ENCODE measurements at places on chromosomes 6 and 20. TPM values are rescaled to one million over a fixed set of nuclear protein-coding genes. Genes with fewer than 3 reads are reported as not detected.

The RIMS4 gene
- 0.11 TPM for total RNA-seq

The HECA gene
- total RNA-seq: 46.0 TPM

The TRIM40 gene
- not detected for total RNA-seq

DNA sequence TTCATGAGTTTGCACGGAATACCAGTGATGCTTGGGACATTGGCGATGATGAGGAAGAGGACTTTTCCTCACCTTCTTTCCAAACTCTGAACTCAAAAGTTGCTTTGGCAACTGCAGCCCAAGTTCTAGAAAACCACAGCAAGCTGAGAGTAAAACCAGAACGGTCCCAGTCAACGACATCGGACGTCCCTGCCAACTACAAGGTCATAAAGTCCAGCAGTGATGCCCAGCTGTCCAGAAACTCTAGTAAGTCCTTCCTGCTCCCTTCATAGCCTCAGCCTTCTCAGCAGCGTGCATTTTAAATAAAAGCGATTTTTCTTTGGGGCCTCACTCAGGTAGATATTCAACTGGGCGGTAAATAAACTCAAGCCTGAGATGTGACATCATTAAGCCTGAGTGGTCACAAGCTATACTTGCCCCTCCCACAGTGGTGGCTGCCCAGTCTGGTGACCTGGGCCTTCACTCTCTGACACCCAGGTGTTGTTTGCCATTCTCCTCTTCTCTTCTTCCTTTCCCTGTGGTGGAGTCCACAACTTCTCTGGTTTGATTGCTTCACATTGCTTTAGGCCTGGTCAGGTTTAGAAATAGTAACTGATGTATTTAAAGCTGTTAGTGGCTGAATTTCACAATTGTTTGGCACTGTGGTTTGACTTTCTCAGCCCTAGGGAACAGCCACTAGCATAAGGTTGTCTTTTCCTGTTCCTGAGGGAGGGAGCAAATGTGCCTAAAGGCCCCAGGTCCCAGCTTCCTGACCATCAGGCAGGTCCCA is 21.6 kb upstream of the TMEM217 start:
- no peak for DNase-seq

- DNase-seq: no peak
These were observed 1026.1 kb downstream of the KIF16B start for GRCh38 chr20:15547119-15547518.

GRCh38 chr20:21840991-21841390 is 135.5 kb downstream of the PAX1 start:
- no peak for DNase-seq

DNA sequence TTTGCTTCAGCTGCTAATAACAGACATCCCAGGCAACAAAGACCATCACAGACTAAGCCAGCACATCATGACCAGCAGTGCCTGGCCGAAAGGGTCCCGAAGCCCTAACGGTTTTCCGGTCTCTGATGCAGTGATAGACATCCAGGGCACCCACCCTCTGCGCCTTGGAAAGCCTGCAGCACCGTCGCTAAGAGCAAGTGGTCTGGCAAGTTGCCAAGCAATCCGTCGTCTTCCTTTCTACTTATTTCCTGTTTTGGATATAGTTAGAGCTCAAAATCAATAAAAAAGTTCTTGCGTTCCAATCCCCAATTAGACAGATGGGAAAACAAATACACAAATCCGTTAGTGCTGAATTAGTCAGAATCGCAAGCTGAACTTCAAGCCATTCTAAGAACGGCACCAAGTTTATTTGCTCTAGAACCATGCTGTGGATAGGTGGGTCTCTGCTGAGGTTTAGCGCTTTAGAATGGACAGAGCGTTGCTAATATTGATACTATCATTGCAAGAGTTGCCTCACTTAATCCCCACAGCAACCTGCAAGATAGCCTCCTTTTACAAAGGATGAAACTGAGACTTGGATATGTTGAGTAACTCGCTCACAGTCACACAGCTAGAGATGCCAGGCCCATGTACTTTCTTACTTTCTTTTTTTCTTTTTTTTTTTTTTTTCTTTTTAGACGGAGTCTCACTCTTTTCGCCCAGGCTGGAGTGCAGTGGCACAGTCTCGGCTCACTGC is 163.3 kb upstream of the SNX9 start:
- no peak for DNase-seq

GRCh38 chr6:102149191-102149590 is 755.7 kb downstream of the GRIK2 start:
- DNase-seq: no peak

- DNase-seq: no peak
These were observed 38.1 kb upstream of the ISM1 start for GRCh38 chr20:13183005-13183404.

DNA sequence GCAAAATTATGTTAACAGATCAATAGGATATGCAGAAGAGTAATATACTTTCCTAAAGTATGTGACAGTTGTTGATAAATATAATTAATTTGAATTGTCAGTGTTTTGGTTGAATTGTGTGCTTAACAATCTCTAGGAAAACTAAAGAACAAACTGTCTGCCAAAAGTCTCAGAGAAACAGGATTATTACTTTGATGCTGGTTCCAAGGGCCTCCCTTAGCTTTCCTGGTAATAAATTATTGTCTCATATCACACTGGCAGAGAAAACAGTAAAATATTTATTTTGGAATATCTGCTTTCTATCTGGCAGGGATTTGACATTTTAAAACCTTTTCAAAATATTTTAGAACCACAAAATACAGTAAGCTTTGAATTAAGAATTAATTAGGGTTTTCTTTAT is 40.1 kb upstream of the CARMIL1 start:
- DNase-seq: no peak

DNA sequence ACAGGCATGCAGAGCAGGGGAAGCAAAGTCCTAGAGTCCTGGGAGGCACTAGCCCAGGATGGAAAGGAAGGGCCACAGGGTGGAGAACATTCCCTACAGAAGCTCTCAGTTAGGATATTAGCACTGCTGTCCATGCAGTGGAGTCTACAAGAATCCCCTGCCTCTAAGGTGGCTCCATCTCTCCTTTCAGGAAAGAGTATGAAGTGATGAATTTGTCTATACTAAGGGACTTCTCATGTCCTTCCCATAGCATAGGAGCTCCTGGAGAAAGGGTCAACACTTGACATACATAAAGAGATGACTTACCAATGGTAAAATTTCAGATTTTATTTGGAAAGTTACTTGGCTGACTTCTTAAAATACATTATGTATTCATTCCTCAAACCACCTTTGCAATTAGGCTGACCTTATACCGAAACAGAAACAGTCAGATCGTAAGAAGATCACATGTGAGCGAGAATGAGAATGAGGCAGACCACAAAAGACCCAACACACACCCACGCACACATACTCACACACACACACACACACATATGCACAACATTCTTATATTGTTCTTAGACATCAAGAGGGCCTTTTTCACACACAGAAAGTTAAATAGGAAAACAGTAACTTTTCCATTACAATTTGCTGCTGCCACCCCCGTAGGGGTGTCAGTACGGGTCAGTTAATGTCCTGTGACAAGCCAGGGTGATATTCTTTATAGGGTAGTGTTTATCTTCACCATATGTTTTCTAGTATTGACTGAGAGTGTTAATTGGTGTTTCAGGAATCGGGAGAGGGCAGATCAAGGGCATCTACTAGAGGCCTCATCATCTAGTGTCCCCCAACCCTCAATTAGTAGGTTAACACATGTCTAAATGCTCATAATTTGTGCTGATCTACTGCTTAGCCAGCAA is 159.4 kb downstream of the FAXC start:
- DNase-seq: no peak

DNA sequence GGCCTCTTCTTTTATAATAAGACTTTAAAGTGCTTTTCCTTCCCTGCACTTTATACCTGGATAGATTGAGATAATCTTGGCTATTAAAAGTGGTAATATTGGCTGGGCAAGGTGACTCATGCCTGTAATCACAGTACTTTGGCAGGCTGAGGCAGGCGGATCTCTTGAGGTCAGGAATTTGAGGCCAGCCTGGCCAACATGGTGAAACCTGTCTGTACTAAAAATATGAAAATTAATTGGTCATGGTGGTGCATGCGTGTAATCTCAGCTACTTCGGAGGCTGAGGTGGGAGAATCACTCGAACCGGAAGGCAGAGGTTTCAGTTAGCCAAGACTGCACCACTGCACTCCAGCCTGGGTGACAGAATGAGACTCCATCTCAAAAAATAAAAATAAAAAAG is 197.1 kb upstream of the RGS17 start:
- DNase-seq: no peak

DNA sequence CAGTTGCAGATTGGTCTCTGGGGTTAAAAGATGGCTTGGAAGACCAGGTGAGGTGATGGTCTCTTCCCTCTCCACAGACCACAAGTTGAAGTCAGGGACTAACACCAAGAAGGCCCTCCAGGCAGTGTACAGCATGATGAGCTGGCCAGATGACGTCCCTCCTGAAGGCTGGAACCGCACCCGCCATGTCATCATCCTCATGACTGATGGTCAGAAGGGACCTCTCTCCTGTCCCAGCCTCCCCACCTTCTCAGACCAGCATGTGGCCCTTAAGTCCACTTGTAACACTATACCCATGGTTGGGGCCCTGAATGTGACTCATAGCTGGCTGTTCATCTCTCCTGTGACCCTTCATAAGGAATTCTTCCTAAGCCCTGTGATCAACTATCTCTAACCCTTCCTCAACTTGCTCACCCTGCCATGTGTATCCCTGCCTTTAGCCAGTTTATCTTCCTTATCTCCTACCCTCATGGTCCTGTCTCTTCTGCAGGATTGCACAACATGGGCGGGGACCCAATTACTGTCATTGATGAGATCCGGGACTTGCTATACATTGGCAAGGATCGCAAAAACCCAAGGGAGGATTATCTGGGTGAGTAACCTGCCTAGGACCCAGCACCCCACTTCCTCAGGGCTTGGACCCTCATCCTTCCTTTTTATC is 3.0 kb downstream of the CFB start:
- DNase-seq: no peak

DNA sequence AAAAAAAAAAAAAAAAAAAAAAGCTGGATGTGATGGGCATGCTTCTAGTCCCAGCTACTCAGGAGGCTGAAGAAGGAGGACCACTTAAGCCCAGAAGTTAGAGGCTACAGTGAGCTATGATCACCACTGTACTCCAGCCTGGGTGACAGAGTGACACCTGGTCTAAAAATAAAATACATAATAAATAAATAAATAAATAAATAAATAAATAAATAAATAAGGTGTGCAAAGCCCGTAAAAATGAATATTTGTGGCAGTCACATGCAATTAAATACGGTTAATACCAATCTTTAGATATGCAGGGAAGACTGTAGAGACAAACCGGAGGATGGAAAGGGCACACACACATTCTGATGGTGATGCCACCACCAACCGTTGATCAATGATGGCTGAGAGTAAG is 26.2 kb downstream of the IL22RA2 start:
- no peak for DNase-seq

DNA sequence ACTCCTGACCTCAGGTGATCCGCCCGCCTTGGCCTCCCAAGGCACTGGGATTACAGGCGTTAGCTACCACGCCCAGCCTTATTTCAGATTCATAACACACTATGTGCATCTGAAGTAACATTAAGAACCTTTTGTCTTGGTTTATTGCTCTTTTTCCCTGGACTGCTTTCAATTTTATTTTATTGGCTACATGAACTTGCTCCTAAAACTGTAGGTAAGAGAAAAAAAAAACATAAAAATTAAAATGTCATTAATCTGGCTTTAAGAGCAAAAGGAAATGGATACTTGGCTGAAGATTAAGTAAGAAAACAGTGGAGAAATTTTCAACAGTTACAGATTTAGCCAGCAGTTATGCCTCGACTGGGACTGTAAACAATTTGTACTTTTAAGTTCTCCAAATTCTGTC is 62.5 kb downstream of the GJA1 start:
- no peak for DNase-seq

- DNase-seq: no peak
These were observed 40.4 kb upstream of the SGK1 start for GRCh38 chr6:134358320-134358719.

GRCh38 chr20:56316051-56316450 is 42.7 kb upstream of the FAM210B start:
- no peak for DNase-seq

- no peak for DNase-seq
These were observed 80.7 kb downstream of the SERAC1 start for GRCh38 chr6:158087224-158087867.

DNA sequence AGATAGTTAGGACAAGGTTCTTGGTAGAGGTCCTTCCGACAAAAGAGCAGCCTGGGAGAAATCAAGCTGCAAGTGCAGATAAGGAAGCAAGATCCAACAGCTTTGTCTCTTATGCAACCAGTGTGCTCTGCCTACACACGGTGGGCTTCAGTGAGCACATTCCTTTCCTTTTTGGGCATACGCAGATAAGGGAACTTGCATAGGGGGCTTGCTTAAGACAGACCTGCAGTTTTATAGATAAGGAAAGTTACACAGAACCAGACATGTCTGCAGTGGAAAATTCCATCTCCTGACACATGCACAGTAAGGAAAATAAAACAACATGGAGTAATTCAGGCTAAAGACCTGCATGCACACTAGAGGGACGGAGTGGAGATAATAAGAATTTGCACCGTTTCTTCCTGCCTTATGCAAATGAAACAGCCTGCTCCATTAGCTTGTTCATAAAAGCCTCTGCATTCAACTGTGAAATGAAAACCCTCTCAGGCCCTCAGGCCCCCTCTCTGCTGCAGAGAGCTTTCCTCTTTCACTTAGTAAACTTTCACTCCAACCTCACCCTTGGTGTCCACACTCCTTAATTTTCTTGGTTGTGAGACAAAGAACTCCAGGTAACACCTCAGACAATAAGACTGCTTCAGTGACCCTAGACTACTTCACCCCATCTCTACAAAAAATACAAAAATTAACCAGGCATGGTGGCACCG is 97.5 kb upstream of the MYLIP start:
- DNase-seq: no peak

- no peak for DNase-seq
These were observed 3.4 kb downstream of the SLC32A1 start for GRCh38 chr20:38727607-38728190.

DNA sequence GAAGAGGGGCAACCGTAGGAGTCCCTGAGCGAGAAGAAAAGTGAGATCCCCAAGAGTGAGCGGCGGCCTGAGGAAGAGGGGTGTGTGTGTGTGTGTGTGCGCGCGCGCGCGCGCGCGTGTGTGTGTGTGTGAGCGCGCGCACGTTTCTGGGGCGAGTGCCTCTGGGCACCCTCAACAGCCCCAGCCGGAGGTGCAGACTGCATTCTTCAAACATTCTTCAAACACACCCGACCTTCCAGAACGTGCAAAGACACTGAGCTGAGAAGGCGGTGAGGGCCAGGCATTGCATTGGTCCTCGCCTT is 76.2 kb upstream of the FOXP4 start:
- DNase-seq: no peak
